Hematopoietic multipotent progenitor cell treated with erythropoietin and hydrocortisone succinate and interleukin-3 and kit ligand, for 6 days (in vitro differentiated cells): ENCODE measurements at places on chromosomes 5 and 9.

- DNase-seq, result peak; percentile 9
Observed at GRCh38 chr9:137759649-137760321, 117.8 kb upstream of the CACNA1B start.

DNA sequence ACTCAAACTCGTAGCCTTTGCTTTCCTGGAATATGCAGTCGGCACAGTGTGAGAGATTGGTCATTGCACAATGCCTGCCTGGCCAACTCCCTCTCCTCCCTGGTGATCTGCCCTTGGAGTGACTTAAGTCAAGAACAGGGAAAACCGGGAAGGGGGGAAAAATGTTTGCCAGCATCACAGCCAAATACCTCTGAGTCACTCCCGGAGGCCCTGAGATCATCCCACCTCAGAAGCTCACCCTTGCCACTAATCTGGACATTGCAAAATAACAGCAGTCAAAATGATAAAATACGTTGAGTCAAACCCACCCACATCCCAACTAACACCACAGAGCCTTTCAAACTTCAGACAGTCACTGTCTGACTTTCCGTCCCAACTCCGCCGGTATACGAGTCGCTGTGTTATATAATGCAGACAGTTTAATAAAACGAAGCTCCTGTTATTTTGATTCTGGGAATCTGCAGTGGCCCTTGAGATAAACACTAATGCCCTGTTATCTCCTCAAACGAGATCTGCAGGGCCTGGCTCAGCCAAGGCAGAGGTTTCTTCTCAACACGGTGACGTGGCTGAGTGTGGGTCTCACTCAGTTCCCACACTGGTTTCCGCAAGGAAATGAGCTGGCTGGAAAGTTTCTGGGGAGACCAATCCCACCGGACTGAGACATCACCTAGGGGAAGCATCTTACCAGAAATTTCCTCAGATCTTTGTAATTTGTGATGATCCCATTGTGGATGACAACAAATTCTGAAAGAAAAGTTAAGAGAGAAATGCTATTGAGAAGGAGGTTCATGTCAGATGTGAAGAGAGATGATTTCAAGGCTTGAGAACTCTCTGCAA is 22.1 kb downstream of the GFPT2 start:
- peak; percentile 25 for DNase-seq

- no peak for DNase-seq
Observed at GRCh38 chr5:54440456-54440893, 15.0 kb upstream of the HSPB3 start.

DNA sequence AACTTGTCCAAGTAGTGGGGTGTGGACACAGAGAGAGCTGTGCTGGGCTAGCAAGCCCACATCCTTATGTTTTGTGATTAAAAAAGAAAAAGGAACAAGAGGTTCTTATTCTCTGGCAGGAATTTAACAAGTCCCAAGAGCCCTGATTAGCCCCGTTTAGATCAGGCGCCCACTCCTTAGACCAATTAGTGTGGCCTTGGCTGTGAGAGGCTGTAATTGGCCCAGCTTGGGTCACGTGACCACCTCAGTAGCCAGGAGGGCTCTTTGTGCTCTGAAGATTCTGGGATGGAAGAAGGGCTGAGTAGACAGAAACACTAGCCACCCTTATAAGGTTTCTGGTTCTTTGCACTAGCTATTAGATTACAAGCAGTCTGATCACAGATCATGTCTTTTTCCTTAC is 31.1 kb downstream of the GCNT4 start:
- no peak for DNase-seq

DNA sequence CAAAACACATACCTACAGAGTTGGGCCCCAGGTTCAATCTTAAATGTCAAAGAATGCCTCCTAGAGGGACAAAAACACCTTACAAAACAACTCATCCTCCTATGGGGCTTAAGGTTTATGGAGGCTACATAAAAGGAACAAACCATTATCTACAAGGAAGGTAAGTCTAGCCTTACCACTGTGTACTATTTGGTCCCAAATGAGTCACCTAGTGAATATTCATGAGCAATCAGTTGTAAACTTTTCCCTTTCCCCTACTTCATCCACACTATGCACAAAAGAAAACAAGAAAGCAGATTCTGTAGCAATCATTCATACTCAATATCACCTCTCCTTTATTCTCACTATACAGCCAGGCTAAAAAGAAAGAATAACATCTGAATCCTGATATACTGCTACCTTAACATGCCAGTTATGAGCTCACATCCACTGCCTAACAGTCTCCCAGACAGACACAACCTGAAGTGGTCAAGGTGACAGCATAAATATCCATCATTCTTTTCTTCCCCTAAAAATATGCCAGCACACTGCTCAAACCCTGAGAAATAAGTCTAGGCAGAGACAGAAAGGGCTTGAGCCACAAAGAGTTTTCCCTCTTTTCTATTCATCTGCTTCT is 6.2 kb downstream of the OXCT1 start:
- DNase-seq, result no peak

DNA sequence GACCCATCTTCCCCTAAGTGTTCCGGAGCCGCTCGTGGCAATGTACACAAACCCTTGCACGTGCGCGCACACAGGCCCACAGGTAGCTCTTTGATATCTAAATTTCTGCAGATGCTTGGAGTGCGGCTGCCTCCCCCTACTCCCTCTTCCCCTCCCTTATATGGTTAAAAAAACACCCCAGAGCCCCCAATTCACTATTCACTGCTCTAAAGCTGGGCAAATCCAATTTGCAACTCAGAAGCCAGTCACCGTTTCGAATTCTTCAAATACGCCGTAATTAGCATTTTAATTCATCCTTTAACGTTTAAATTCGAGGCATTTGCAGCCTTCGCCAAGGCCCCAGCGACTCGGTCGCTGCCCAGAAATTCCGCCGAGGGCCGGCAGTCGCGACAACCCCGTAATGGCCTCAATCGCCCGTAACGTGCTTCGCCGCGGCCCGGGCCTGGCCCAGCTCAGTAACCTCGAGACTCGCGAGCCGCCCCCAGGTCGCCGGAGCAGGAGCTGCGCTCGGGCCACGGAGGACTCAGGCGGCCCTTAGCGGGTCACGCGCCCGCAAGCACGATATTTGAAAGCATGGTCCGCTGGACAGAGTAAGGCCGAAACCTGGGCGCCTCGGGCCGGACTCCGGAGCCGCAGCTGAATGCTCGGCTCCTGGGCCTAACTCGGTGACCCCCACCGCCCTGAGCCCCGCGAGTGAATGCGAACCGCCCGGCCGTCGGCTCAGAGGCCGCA is 1.3 kb downstream of the IRX2 start:
- no peak for DNase-seq

- no peak for DNase-seq
Observed at GRCh38 chr5:136197462-136198142, 4.6 kb upstream of the SMIM32 start.

GRCh38 chr5:39164529-39165402 is 54.6 kb downstream of the FYB1 start:
- DNase-seq, result peak; percentile 62

DNA sequence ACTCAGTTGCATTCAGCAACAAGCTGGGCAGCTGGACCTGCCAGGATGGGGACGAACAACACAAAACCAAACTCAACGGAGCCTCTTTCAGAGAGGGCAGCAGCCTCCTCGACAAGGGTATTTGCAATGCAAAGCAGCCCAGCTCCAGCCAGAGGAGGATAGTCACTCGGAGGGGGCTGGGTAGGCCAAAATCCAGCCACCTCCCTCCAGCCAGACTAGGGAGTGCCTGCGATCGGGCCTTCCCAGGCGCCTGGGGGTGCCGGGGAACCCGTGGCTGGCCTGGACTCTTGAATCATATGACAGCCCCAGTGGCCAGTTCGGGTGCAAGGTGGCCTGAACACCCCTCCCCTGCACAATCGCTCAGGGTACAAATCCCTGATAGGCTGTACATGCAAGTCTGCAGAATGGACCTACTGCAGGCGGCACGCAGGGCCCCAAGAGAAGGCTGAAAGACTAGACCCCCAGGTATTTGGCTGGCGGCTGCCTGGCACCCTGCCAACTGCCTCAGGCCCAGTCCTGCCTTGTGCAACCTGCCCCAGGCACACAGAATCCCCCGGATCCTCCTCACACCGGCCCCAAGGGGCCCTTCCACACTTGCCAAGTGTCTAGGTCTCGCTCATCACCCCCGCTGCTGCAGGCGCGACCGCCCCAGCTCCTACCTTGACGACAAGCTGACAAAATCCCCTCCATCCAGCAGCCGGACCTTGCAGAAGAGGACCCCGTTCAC is 1.3 kb downstream of the EEIG1 start:
- DNase-seq, result peak; percentile 46

DNA sequence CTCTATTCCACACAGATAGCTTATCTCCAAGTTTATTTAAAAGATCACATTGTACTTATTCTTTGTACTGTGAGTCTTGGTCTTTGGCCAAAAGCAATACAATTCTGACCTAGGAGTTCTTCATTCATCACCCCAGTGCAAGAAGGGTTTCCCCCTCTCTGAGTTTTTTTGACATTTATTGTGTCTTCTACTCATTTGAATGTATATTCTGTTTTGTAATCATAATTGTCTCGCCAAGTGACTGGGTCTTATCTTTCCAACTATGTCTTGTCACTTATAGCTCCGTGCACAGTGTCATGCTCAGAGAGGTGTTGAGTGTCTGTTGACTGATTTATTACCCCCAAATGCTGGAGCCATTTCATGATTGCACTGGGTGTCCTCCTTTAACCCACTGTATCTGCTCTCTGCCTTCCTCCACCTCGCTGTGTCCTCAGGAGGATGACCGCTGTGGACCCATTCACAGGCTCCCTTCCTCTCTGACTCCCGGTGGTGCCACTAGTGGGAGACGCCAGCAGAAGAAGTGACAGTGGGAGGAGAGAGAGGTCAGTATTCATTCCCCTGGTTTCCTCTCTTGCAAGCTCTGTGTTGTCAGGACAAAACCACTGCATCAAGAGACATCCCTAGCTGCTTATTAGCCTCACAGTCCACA is 11.2 kb upstream of the TRIO start:
- no peak for DNase-seq

GRCh38 chr5:36629729-36630128 is 23.3 kb downstream of the SLC1A3 start:
- DNase-seq, result peak; percentile 26

DNA sequence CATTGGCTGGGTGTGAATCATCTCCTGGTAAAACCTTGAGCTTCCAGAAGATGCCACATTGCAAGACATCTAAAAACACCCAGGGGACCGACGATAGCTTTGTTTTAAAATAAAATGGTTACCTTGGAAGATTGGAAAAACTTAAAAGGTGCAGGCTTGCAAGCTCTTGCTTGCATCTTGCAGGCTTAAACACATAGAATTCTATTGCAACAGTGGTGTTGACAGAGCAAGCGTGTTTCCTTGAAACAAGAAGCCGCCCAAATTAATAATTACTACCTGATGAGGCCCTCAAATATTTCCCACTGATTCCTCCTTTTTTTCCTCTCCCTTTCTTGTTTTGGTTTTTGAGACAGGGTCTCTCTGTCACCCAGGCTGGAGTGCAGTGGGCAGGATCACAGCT is 137.1 kb upstream of the BASP1 start:
- no peak for DNase-seq

- no peak for DNase-seq
Observed at GRCh38 chr9:95024097-95024671, 293.3 kb downstream of the FANCC start.

DNA sequence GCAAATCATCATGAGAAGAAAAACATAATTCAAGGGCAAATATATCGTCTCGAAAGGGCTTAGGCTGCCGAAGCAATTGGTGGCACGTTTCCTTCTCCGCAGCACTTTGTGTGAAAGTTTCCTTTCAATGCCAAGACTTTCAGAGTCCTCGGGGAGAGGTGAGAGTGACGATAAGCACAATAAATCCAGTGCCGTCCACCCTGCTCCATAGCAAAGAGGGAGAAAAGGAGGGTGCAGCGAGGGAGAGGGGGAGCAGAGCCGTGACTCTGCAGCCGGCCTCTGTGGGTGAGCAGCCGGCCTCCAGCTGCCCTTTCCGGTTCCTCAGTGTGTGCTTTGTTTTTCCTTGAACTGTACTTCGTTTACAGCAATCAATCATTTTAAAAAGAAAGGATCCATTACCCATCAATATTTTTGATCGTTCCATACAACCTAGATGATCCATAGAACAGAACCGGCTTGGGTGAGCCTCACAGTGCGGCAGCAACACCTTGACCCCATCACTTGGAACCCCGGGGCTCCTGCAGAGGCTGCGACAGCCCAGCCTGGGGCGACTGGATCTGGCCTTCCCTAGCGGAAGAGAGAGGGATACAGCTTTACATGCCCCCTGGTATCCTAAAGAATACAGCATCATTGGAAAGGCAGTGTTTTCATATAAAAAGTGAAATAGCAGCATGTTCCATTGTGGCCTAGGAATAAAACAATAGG is 247.0 kb upstream of the IRX4 start:
- DNase-seq, result no peak

DNA sequence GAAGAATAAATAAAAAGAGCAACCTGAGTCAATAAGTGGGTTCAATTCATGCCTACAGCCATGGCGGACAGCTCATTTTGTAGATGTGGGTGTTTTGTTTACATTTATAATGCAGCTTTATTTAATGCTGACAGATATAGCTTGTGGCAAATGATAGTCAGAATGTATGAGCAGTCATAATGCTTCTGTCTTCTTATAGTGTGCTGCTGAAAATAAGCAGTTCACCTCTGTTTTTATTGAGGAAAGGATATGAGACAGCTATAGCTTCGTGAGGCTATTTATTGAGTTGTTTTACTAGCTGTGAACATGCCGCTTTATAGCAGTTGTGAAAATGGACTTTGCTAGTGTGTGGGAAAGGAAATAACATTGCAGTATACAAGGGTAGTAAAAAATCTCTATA is 147.4 kb downstream of the PBX3 start:
- DNase-seq, result no peak

GRCh38 chr5:179284751-179285631 is 60.3 kb downstream of the ADAMTS2 start:
- DNase-seq, result no peak

DNA sequence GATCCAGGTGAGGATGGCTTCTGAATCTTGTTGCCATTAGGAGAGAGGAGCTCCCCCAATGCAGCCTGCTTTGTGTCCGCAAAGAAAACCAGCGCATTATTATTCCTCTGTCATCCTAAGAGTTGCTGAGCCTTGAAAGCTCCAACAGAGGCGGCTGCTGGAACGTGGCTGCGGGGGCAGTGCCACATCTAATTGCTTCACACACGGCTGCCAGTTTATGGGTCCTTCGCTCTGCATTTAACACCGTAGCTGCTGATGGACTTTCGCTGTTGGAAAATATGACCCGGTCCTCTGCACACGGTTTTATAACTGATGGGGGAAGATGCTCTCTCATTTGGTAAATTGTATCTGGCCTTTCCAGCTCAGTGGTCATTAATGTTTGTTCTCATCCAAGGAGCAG is 38.0 kb downstream of the ZNF622 start:
- DNase-seq, result no peak

- DNase-seq, result no peak
Observed at GRCh38 chr5:144328494-144328893, 157.8 kb downstream of the KCTD16 start.

- no peak for DNase-seq
Observed at GRCh38 chr5:31577438-31577837, 45.3 kb downstream of the C5orf22 start.

GRCh38 chr9:131407717-131408195 is 13.9 kb downstream of the PRRC2B start:
- DNase-seq, result peak; percentile 41
